Activated CD4-positive, CD25-positive, alpha-beta regulatory T cell treated with anti-CD3 and anti-CD28 coated beads, Interleukin-2, amount 50 U/mL, for 16 hours (primary cell): ENCODE measurements at places on chromosomes 7 and 10.
A peak's percentile ranks its signal among the peaks of the same experiment; 100 is the strongest.

DNA sequence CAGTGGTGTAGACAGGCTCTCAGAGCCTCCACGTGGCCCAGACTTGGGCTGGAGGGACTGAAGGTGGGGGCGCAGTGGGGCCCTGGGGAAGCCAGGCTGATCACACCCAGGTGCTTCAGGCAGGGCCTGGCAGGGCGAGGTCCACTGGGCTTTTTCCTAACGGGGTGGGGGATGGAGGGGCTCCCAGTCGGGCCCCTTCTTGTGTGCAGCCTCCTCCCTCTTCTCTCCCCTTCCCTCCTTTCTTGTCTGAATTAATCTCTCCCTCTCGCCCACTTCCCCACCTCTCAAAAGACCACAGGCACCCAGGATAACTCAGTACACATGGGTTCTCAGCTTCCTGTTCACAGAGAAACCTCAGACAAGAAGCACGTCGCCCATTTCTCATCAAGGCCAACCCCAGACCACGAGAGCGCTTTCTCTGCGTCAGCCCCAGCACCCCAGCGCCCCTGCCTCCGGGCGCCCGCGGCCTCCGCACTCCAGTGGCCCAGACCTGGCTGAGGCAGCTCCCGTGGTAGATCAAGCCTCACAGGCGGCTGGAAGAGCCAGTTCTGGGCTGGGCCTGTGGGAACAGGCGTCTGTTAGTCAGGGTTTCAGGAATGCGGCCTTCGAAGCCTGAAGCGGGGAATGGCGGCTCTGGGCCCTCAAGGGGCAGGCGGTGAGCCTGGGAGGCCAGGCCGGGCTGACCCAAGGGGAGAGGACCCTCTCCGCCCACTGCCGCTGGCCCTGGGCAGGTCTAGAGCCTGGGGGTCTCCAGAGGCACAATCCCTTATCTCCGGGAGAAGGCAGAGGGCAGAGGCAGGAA is 50.6 kb downstream of the PWWP2B start:
- peak; percentile 33 for DNase-seq

DNA sequence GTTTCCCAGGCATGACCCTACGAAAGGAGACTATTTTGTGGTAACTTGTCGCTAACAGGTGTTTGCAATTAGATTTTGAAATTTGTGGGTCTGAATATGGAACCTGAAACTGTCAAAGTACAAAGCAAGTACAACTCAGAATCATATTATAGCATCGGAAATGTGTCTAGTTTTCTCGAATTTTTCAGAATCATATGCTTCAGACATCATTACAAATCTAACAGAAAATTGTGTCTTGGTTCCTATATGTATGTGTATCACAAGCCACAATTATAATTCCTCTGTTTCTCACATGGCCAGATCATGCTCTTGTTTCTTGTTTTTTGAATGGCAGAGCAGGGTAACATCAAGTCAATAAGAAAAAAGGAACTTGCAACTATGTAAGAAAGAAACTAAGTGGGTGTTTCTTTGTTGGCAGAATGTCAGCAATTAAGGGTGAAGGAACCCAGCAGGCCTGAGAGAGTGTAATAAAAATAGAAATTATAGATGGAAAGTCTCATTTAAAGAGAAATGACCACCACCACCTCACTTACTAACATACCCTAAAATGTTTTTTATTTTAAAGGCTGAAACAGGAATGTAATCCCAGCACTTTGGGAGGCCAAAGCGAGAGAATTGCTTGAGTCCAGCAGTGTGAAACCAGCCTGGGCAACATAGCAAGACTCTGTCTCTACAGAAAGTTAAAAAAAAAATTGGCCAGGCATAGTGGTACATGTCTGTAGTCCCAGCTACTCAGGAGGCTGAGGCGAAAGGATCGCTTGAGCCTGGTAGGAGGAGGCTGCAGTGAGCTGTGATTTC is 51.3 kb downstream of the PRTFDC1 start:
- DNase-seq, result no peak

DNA sequence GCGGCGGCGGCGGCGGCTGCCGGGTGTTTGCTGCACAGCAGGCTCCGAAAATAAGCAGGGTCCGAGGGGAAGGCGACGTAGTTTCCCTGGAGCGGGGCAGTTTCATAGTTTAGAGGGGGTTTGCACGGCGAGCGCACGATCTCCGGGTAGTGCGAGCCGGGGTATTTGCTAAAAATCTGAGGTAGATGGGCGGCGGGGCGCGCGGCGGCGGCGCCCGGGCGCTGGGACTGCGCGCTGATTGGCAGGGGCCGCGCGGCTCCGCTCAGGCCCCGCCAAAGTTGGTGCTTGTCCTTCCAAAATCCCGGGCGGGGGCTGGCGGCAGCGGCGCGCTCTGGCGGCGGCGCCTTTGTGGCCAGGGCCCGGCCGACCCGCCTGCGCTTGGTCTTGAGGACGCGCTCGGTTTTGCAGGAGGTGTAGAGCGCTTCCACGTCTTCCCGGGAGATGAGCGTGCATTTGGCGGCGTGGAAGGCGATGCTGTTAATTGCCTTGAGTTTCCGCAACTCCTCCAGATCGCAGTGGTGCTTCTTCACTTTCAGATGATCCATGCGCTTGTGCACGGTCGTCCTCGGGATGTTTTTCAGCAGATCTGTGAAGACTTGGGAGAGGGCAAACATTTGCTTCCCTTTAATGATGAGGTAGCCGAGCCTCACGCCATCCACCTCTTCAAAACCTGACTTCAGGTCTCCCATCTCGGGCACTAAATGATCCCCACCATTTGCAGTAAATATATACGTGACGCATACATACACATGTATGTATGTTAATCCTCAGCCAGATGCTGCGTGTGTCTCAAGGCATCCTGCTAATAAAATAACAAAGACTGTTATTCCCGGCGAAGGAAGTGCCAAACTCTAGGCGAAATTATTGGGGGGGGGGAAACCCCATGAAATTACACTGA is 8.1 kb downstream of the SKIDA1 start:
- no peak for DNase-seq

DNA sequence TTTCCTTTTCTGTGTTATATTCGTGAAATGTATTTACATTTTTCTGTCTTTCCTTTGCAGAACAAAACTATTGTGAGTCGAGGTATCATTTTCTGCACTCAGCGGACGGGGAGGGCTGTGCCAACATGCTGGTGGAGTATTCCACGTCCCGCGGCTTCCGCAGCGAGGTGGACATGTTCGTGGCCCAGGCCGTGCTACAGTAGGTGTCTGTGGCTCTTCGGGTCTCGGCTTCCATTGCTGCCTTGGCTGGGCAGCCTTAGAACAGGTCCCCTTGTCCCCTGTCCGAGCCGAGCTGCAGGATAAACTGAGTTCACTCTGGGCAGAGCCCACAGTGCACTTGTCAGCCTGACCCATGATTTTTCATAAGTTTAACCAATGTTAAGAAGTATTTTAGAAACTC is 14.5 kb downstream of the GET4 start:
- DNase-seq, result no peak

GRCh38 chr7:94698275-94698674 is 42.3 kb upstream of the SGCE start:
- no peak for DNase-seq

- DNase-seq, result peak; percentile 40
Observed at GRCh38 chr10:72274730-72275350, 1.1 kb downstream of the DDIT4 start.

DNA sequence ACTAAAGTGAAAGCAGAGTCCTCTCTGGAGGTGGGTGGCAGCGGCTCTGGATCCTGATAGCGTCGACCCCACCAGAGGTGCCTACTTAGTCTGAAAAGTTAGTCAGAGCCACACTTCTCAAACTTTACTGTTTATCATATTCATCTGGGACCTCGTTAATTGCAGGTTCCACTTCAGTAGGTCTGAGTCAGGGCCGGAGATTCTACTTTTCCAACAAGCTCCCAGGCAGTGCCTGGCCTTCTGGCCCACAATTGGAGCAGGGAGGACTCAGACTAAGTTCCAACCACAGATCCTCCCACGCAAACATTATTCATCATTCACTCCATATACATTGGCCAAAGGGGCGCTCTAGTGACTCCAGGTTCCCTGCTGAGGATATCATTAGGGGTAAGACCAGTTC is 78.1 kb downstream of the VSTM4 start:
- no peak for DNase-seq

DNA sequence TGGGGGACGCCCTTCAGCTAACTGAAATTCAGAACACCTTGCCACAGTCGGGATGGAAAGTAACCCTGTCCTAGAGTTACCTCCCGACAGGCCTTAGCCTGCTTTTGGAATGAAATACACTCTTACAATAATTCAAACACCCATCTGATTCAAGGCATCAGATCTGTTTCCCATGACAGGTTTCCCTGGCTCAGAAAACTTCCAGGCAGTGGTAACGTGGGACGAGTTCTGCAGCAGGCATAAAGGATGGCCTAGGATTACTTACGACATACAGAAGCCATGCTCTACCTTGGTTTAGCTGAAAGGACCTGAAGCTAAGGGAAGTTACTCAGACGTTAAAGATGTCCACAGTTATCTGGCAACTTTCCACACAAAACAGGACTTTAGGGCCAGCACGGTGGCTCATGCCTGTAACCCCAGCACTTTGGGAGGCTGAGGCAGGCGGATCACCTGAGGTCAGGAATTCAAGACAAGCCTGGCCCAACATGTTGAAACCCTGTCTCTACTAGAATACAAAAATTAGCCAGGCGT is 5.0 kb downstream of the PAXIP1 start:
- no peak for DNase-seq

DNA sequence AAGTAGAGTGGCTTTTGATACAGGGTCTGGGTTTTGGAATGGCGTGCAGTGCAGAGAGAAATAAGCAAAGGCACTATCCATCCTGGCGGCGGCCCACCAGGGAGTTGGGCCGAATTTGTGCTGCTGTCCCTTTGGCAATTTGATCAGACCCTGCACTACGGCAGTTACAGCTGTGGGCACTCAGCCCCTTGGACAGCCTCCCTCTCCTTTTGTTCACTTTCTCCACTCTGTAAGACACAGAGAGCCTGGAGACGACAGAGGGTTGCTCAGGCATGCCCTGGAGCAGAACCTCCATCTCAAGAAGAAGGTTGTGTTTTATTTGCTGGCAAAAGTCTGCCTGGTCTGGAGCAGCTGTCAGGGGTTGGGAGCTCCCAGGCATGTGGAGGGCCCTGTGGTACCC is 55.8 kb downstream of the LHPP start:
- DNase-seq, result no peak

GRCh38 chr10:34687434-34688210 is 127.5 kb downstream of the PARD3 start:
- DNase-seq, result no peak

DNA sequence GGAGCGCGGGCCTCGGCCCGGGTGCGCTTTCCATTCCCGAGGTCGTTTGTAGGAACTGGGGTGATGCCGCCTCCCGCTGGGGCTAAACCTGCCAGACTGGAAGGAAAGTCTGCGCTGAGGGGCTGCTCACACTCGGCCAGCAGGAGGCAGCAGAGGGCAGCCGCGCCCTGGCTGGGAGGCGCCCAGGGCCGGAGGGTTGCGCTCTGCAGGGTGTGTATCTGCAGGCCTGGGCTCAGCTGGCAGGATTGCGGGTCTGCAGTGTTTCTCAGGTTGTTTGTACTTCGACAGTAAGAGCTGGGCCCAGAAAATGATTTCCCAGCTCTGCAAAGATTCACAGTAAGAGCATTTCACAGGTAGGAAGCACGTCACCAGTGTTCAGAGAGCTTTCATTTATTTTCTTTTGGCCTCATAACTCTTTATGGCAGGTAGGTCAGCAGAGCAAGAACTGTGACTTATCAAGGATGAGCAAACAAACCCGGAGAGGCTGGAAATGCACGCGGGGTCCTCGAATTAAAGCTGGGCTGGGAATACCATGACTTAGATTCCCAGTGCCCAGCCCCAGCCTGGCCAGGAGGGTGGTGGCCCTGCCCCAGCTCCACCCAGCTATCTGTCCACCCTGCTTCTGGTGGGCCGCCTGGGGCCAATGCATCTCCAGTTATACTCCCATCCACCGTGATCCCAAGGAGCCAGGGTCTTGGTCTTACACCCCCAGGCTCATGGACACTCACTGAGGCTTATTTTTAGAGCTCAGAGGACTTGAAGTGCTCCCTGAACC is 15.2 kb upstream of the PPP2R2D start:
- DNase-seq, result peak; percentile 56

DNA sequence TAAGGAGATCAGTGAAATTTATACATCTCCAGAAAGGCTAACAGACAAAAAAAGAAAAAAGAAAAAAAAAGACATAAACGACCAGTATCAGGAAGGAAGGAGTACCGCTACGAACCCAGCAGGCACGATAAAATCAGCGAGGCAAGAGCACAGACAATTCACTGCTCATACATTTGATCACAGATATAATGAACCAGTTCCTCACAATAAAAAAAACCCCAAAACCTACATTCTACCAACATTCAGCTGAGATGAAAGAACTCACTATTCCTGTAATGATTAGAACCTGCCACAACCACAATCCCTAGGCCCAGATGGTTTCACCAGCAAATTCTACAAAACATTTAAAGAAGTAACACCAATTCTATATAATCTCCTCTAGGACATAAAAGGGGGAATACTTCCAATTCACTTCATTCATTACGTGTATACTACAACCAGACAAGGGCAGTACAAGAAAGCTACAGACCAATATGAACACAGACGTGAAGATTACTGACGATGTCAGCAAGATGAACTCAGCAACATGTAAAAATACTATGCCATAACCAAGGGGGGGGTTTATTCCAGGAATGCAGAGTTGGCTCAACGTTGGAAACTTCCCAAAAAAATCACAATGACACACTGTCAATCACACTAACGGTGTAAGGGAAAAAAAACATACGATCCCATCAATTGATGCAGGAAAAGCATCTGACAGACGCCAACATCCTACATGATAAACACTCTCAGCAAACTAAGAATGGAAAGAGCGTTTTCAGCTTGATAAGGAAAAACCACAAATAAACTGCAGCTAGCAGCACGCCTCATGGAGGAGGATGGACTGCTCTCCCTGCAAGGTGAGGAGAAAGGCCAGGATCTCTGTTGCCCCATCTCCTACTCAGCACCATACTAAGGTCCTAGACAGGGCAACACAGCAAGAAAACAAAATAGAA is 256.2 kb downstream of the ELFN1 start:
- no peak for DNase-seq

GRCh38 chr7:45350896-45351295 is 193.3 kb downstream of the RAMP3 start:
- no peak for DNase-seq

GRCh38 chr10:15254808-15255648 is 86.5 kb upstream of the NMT2 start:
- no peak for DNase-seq

GRCh38 chr10:1274111-1274661 is 218.0 kb downstream of the WDR37 start:
- DNase-seq, result no peak

DNA sequence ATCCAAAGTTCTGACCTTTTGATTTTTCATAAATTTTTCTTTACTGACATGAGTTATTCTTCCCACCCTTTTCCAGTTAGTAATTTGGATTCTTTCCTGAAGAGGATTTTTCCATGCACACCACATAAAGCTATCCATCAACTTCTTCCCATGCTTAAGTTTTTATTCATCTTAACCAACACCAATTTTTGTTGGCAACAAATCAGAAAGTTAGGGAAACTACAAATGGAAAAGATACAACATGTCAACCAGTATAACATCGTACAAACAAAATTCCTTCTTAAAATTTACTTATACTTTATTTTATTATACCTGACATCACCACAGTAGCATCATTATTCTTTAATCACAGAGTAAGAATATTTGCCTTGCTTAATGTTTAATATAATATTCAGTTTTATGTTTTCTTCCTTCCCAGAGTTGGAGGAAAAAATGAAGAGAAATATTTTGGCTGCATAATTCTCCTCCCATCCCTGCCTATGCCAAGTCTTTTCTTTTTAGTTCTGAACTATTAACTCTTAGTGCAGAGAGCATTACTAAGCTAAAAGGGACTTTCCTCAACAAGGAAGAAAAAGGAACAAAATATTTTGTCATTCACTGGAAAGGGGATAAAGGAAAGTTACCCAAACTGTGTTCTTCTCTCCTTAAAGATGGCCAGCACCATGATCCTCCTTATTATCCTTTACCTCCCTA is 67.5 kb upstream of the MEOX2 start:
- DNase-seq, result no peak

GRCh38 chr10:5557040-5557721 is 32.4 kb downstream of the CALML3 start:
- no peak for DNase-seq
